ENCODE measurements at places on chromosomes 5 and 9. TPM values are rescaled to one million over a fixed set of nuclear protein-coding genes. Genes with fewer than 3 reads are reported as not detected.

- DNase-seq = peak; percentile 94
Observed at GRCh38 chr9:99353408-99353807, 131.3 kb downstream of the SEC61B start.

DNA sequence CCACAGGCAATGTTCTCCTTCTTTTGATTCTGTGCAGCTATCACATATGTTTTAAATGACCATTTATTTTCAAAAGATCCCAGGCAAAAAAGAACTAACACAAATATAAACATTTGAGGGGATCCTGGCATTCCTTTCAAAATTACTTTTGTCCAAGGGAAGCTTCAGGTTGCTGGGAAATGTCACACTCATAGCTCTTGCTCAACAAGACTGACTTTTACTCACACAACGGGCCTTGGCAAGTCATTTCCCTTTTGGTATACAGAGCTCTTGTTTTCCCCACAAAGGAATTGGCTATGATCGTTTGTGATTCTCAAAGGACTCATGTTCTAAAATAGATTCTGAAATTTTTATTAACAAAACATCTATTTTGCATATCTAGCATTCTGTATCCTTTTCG lies 4.5 kb upstream of the PALM2AKAP2 start:
- DNase-seq = peak; percentile 73

DNA sequence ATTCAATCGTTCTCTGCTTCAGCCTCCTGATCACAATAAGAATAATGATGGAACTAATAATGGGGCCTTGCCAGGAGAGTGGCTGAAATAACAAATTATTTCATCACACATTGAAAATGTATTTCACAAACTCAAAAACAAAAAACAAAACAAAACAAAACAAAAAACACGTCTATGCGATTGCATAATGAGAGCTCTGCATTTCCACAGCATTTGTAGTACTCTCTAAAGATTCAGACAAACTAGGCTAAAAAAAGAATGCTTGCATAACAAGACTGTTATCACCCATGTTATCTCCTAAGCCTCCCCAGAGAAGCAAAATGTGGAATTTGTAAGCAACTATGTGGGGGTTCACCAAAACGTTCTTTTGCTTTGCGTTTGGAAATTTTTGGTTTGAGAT lies 48.1 kb downstream of the PRELID2 start:
- no peak for DNase-seq

DNA sequence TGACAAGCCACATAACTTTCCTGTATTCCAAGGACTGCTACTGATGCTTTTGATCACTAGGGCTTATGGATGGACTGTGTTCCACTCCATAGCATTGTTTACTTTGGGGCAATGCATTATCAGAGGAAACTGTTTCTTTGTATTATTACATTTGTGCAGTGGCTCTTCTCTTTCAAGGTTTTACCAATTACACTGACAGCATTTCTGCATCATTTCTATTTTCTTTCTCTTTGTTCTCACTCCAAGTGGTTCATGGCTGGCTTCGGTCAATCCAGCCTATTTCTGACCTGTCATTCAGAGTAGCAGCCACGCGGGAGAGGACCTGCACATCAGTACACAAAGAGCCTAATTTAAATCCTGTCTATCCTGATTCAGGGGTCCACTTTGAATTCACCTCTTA lies 711.0 kb downstream of the TLE4 start:
- DNase-seq = no peak

DNA sequence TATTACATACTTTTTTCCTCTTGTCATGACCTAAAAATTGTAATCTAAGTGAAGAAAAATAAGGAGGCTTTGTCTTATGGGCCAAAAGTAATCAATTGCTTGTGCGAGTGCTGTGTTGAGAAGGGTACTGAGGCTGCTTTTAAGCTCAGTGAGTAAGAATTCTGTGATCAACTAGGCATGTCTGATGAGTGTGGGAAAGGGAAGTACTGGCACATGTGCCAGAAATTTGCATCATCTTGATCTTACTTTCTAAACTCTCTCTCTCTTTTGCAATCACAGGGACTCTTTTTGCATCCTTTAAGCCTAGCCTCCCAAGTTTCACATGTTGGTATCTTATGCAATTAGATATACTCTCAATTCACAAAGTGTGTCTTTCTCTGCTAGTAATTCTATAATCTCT lies 329.9 kb downstream of the KIF4B start:
- no peak for DNase-seq

Gene CATSPER3
- total RNA-seq = not detected

Gene DBH
- not detected for total RNA-seq

Gene FOXE1
- total RNA-seq = not detected

Gene DDX4
- total RNA-seq = not detected
